ENCODE measurements at places on chromosomes 3 and 15.

DNA sequence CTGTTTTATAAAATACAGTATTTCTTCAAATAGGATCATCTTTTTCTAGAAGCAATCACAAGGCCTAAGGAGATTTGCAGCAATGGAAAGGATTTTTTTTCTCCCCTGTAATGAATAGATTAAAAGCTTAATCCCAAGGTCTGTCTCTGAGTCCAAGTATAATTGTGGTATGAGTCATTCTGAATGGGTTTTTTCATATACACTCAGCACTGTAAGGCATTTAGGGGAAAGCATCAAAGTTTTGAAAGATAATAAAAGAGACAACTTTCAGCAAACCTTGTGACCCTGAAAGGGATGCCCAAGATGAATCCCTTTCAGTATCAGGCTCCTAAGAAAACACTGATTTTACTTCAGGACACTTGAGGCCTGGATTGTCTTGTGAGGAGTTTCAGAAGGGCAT, 23.3 kb upstream of the LARS2 start:
- no peak for DNase-seq

GRCh38 chr15:74402337-74402841, 31.4 kb downstream of the SEMA7A start:
- no peak for DNase-seq

DNA sequence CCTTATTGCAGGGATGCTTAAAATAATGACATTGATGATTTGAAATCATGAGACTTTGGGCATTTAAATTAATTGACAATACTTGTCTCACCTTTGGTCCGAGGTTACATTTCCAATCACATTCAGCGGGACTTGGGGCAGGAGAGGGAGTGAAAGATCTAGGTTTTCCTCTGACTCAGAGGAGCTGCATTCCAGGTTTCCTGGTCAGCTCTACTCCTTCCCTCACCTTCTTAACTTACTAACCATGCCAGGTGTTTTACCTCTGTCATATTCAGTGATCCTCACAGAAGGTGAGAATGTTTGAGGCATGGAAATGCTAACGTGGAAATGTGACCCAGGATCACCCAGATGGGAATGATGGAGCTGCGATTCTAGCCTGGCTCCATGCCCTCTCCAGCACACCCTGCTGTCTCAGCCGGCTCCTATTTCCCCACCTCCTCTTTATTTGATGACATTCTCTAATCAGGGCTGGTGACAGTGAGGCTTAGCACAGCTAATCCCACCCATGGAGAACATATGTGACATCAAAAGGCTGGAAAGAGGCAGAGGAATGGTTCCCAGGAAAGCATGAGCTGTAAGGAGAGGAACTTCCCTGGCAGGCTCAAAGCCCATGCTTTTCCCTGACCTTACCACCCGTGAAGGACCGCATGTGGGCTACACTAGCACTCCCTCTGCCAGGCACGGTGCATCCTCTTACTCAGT, 38.7 kb downstream of the THSD4 start:
- DNase-seq, result no peak

- no peak for DNase-seq
Observed at GRCh38 chr3:58998476-58999117, 51.2 kb downstream of the CFAP20DC start.

DNA sequence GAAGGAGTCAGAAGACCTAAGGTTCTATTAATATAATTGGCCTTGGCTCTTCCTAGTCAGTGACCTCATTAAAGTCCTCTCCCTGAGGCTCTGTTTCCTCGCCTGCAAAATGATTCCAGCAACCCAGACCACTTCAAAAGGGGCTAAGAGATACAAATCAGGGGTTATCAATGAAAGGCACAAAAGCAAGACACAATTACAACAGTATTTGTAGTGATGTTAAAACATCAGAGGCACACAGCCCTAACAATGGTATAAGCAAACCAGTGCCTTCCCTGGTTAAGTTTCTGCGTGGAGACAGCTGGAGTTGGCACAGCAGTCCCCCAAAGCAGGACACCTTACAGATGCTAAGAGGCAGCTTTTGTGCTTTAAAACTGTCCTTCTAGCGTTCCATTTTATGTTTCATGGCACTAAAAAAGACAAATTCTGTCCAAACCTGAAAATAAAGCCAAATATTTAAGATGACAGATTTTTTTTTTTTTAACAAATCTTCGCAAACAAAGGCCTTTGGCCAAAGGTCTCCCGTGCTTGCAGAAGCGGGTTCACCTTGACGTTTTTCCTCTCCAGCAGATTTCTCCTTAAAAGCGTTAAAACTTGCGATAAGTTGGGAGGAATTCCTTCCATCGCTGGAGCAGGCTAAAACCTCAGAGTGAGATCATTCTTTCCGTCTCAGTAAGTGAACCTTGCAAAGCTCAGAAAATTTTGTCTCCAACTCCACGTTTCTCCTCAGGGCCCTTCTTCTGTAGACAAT, 999 bp downstream of the ZNF280D start:
- DNase-seq, result peak; percentile 37

GRCh38 chr3:31086148-31086547, 191.7 kb upstream of the GADL1 start:
- no peak for DNase-seq

GRCh38 chr15:80934761-80935221, 54.8 kb downstream of the MESD start:
- no peak for DNase-seq

DNA sequence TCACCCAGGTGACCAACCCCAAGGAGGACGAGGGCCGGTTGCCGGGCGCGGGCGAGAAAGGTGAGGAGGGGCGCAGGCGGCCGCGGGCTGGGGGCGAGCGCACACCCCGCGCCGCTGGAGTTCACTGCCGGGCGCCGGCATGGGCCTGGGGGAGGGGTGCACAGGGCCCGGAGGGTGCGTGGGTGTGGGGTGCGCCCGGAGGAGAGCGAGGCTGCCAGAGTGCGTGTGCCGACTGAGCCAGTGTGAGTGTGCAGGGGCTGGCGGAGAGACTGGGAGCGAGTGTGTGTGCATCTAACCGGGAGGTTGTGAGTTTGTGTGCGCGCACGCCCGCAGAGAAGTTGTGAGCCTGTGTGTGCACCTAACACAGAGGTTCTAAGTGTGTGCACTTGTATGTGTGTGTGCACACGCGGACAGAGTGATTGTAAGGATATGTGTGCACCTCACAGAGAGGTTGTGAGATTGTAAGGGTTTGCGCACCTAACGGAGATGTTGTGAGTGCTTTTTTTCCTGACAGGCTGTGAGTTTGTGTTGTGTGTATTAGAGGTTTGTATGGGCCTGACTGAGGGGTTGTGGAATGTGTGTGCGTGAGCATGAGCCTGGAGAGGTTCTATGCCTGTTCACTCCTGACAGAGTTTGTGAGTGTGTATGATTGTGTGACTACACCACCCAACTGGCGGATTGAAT, 681 bp downstream of the CTDSPL start:
- no peak for DNase-seq

GRCh38 chr15:78034495-78035191, 42.9 kb downstream of the TBC1D2B start:
- DNase-seq, result peak; percentile 52

- DNase-seq, result no peak
Observed at GRCh38 chr3:4739289-4740236, 239.7 kb upstream of the BHLHE40 start.

DNA sequence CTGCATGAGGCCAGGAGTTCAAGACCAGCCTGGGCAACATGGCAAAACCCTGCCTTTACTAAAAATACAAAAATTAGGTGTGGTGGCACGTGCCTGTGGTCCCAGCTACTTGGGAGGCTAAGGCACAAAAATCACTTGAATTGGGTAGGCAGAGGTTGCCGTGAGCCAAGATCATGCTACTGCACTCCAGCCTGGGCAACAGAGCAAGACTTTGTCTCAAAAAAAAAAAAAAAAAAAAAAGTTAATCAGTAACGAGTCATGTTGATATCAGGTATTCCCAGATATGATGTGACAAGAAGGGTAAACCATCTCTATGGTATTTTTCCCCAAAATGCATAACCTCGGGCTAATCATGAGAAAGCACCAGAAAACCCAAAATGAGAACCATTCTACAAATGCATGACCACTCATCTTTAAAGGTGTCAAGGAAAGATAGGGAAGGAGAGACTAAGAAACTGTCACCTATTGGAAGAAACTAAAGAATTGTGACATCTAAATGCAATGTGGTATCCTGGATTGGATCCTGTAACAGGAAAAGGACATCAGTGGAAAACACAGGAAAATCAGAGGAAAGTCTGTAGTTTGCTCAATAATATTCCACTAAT, 66.5 kb upstream of the MAP4 start:
- DNase-seq, result no peak

DNA sequence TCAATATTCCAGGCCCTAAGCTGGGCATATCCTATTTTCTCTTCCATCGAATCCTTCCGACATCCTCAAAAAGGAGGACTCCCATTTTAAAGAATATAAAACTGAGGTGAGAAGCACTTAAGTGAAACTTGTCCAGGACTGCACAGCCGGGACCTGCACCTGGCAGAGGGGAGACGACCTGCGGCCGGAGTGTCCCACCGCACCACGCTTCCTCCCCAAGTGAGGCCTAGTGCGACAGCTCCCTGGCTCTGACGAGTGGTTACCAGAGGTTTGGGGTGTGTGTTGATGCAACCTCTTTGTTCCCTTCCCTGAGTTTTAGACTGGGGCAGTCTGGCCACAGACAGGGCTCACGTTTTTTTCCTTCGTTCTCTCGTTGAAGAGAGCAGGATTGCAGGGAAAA, 24.9 kb upstream of the ATP2B2 start:
- no peak for DNase-seq

- DNase-seq, result no peak
Observed at GRCh38 chr3:31450345-31450744, 82.4 kb upstream of the STT3B start.

GRCh38 chr3:148992027-148992634, 791 bp downstream of the GYG1 start:
- DNase-seq, result peak; percentile 53

GRCh38 chr15:93866948-93867347, 364.4 kb upstream of the MCTP2 start:
- no peak for DNase-seq

GRCh38 chr3:195069501-195070251, 201.3 kb downstream of the XXYLT1 start:
- DNase-seq, result no peak

- no peak for DNase-seq
Observed at GRCh38 chr15:87387766-87388165, 868.8 kb downstream of the NTRK3 start.

- no peak for DNase-seq
Observed at GRCh38 chr3:177598097-177598833, 401.0 kb upstream of the TBL1XR1 start.

DNA sequence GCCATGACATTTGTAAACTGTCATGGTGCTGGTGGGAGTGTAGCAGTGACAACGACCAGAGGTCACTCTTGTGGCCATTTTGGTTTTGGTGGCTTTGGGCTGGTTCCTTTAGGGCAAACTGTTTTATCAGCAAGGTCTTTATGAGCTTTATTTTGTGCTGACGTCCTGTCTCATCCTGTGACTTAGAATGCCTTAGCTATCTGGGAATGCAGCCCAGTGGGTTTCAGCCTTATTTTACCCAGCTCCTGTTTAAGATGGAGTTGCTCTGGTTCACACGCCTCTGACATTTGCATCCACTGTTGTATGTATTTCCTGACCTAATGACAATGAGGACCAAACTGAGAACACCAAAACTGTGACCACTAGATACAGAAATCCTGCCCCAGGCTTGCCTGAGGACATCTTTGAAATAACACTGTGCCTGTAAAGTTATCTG, 37.6 kb downstream of the RAB8B start:
- DNase-seq, result no peak

GRCh38 chr3:162161595-162161994, 665.0 kb downstream of the OTOL1 start:
- DNase-seq, result no peak

DNA sequence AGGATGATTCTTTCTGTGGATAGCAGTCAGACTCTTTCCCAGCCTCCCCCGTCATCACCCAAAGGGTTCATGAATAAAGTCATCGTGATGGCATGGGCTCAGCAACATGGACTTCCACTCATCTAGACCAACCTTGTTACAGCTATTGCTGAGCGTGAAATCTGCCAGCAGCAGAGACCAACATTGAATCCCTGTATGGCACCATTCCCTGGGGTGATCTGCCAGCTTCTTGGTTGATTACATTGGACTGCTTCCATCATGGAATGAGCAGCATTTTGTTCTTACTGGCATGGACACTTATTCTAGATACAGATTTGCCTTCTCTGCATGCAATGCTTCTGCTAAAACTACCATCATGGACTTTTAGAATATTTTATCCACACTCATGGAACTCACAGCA, 195.6 kb upstream of the AZI2 start:
- DNase-seq, result no peak

Data from GM13976 (cell line).